ENCODE measurements at places on chromosomes 1 and 21.

DNA sequence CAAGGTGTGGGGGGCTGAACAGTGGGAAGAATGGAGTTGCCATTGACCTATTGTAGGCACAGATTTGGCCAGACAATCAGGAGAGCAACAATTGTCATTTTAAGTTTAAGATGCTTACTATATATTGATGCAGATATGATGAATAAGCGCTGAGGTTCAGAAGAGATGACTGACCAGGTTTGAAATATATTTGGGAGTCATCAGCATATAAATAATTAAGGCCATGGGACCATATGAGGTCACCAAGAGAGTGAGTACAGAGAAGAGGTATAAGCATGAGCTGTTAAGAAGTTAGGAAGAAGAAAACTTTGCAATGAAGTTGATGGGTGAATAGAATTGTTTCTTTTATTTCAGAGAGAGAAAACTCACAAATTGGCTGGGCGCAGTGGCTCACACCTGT is 4.5 kb upstream of the GADD45A start:
- no peaks in the 10 kb centered on the region for H3K27me3 ChIP-seq
- no peak overlapping the region for H3K27ac ChIP-seq
- no peak for DNase-seq

GRCh38 chr1:1093610-1093943 is 19.5 kb upstream of the RNF223 start:
- no peak for DNase-seq
- H3K36me3 ChIP-seq: no peaks in the 10 kb centered on the region
- no peak overlapping the region for H3K27ac ChIP-seq
- no peak overlapping the region for H3K4me3 ChIP-seq
- H3K4me1 ChIP-seq: no peaks in the 10 kb centered on the region
- H3K27me3 ChIP-seq: no peaks in the 10 kb centered on the region

DNA sequence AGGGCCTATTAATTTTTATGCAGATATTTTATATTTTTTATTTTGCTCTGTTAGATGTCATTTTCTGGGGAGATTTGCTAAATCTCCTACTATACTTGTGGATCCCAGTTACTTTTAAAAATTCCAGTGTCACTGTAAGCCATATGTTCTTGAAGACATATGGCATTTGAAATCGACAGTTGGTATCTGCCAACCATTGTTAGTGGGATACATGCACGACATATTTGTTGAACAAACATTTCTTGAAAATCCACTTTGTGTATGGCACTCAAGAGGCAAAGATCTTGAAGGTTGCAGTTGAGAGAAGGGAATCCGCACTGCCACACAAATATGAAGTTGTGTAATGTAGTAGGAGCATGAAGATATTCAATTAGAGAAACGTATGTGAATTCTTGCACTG is 287.7 kb downstream of the HHAT start:
- H3K4me1 ChIP-seq: no peaks in the 10 kb centered on the region
- H3K36me3 ChIP-seq: no peaks in the 10 kb centered on the region
- no peak overlapping the region for H3K27ac ChIP-seq
- no peak overlapping the region for H3K4me3 ChIP-seq
- no peak for DNase-seq
- no peaks in the 10 kb centered on the region for H3K27me3 ChIP-seq

DNA sequence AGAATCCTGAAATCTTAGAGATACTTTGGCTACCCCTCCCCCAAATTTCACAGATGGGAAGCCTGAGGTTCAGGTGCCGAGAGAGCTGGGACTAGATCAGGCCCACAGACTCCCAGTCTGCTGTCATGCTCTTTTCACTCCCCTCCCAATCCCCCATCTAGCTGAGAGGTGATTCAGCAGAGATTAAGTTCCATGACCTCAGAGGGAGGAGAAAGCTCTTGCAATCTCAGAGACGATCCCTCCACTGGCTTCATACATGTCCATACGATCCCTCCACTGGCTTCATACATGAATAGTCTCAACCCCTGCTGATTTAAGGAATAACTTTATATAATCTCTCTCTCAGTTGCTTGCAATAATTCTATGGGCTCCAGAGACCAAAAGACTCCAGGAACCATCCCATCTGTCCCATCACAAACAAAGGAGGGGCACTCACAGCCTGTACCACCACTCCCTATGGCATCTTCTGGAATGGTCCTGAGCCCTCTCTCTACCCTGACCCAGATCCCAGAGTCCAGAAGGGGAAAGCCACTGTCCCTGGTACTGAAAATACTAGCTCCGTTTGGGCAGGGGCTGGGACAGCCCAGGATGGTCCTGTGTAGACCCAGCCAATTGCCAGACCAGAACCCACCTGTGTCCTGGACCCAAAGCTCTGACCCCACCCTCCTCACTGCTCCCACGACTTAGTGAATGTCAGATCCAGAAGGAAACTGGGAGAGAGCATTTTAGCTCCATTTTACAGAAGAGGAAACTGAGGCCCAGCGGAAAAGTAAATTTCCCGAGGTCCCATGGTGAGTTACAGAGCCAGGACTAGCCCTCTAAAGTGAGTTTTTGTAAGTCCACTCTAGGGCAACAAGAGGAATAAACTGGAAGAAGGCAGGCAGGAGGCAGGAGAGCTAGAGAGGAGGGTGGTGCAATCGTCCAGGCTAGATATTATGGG is 27.1 kb downstream of the RIMS3 start:
- H3K4me1 ChIP-seq: no peaks in the 10 kb centered on the region
- no peak overlapping the region for H3K27ac ChIP-seq
- DNase-seq: no peak

- H3K27me3 ChIP-seq: no peaks in the 10 kb centered on the region
- DNase-seq: no peak
- peak overlapping the region; percentile 51 for H3K4me3 ChIP-seq
- H3K36me3 ChIP-seq: no peaks in the 10 kb centered on the region
- peak overlapping the region; percentile 99 for H3K27ac ChIP-seq
These were observed 722 bp upstream of the SLC19A2 start for GRCh38 chr1:169486281-169487051.

DNA sequence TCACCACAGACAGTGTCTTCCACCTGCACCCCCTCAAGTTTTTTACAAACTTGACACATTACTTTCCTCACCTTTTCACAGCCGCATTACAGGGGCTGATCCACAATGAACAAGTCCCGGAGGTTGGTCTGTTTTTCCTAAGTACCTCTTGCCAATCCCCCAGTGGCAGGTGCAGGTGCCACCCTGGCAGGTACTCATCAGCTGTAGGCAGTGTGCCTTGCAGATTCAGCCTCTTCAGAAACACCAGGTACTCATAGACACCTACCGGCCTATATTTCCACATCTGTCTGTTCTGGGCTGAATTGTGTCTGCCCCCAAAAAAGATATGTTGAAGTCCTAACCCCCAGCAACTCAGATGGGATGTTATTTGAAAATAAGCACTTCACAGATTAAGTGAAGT is 81.4 kb upstream of the CNIH3 start:
- no peaks in the 10 kb centered on the region for H3K4me1 ChIP-seq
- DNase-seq: no peak
- H3K36me3 ChIP-seq: no peaks in the 10 kb centered on the region
- no peak overlapping the region for H3K4me3 ChIP-seq

- no peak overlapping the region for H3K27ac ChIP-seq
- H3K27me3 ChIP-seq: no peaks in the 10 kb centered on the region
- H3K36me3 ChIP-seq: no peaks in the 10 kb centered on the region
- H3K4me1 ChIP-seq: no peaks in the 10 kb centered on the region
These were observed 27.8 kb downstream of the NTPCR start for GRCh38 chr1:232978091-232978634.

- DNase-seq: no peak
- no peak overlapping the region for H3K27ac ChIP-seq
- H3K4me3 ChIP-seq: no peak overlapping the region
- H3K36me3 ChIP-seq: no peaks in the 10 kb centered on the region
- no peaks in the 10 kb centered on the region for H3K27me3 ChIP-seq
These were observed 36.3 kb upstream of the RBM15 start for GRCh38 chr1:110302836-110303235.

DNA sequence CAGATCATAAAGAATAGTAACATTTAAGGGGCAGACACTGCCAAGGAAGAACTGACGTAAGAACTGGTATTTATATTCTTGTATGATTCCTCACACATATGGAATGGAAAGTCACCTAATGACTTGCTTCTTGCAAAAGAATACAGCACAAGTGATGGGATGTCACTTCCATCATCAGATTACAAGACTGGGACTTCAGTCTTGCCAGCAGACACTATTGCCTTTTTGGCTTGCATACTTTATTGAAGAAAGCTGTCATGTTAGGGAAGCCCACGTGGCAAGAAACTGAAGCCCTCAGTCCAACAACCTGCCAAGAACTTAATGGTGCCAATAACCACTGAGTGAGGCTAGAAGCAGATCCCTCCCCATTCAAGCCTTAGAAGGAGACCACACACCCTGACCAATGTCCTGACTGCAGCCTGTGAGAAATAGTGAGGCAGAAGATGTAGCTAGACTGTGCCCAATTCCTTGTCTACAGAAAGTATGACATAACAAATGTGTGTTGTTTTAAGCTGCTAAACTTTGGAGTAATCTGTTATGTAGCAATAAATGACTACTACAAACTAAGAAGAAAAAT is 12.0 kb downstream of the EGLN1 start:
- H3K36me3 ChIP-seq: no peaks in the 10 kb centered on the region
- H3K4me1 ChIP-seq: peaks cover 10% of the 10 kb centered on the region
- no peak overlapping the region for H3K27ac ChIP-seq
- H3K4me3 ChIP-seq: no peak overlapping the region
- no peak for DNase-seq
- H3K27me3 ChIP-seq: no peaks in the 10 kb centered on the region

- H3K27me3 ChIP-seq: no peaks in the 10 kb centered on the region
These were observed 1.1 kb downstream of the KCNH1 start for GRCh38 chr1:211132721-211133392.

DNA sequence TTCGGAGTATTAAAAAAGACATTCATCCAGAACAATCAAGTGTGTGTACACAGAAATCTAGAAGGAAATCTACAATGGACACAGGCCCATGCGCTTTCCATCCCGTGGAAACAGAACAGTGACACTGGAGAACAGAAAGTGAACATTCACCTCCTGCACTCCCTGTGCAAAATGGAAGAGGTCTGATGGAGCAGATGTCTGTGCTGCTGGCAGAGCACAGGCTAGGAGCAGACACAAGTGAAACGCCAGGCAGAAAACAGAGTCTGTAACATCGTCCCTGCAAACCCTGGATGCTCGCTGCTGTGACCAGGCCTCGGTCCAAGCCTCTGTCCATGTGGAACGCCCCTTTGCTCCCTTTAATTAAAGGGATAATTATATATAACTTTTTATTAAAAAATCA is 36.1 kb downstream of the SLC45A1 start:
- no peaks in the 10 kb centered on the region for H3K27me3 ChIP-seq
- no peaks in the 10 kb centered on the region for H3K36me3 ChIP-seq
- no peak overlapping the region for H3K27ac ChIP-seq
- H3K4me1 ChIP-seq: no peaks in the 10 kb centered on the region
- no peak overlapping the region for H3K4me3 ChIP-seq

GRCh38 chr1:56415258-56415657 is 164.1 kb downstream of the PLPP3 start:
- H3K27me3 ChIP-seq: no peaks in the 10 kb centered on the region
- H3K4me3 ChIP-seq: no peak overlapping the region
- no peak overlapping the region for H3K27ac ChIP-seq
- DNase-seq: no peak

DNA sequence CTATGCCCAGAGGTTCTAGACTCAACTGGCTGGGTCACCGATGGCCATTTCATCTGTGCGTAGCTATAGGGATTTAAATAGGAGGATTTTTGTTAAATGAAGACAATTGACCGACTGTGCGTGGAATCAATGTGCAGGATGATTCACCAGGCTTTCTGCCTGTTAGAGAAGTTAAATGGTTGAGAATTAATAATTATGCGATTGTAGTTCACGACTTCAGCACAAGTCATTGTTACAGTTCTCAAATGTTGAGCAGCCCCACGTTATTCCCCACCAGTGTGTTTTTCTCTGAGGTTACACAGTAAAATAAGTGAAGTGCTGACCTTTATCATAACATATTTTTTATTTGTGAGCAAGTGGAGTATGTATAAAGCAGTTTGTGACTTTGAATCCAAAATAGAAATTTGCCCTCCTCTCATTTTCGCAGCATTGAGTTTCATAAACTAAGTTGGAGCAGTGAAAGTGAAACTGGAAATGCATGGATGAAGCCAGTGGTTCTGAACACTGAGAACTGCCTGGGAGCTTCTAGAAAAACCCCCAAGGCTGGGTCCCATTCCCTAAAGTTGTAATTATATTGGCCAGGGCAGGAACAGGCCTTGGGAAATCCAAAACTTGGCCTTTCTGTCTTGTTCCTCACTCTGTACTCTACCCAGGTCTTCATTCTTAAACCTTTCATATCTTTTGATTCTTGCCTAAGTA is 102.6 kb downstream of the GALNT2 start:
- peaks cover 11% of the 10 kb centered on the region for H3K4me1 ChIP-seq
- peak overlapping the region; percentile 28 for H3K4me3 ChIP-seq
- no peaks in the 10 kb centered on the region for H3K36me3 ChIP-seq
- H3K27ac ChIP-seq: peak overlapping the region; percentile 41
- H3K27me3 ChIP-seq: no peaks in the 10 kb centered on the region

DNA sequence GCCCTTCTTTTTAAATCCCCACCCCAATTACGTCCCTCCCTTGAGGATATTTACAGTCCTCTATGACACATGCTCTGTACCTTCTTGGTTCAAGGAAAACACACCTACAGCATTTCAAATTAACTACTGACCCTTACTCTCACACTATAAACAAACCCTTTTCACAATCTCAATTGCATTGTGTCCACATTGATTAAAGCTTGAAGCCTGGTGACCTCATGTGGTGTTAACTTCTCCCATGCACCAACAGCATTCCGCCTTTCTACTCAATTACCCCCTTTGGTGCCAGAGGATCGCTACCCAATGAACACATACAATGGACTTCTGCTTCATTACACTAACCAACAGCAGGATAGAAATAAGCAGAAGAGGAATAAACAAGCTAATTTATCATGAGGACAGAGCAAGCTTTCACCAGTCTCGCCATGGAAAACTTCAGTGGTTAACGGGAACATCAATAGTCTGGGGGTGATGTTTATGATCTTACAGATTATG is 15.2 kb downstream of the WLS start:
- H3K36me3 ChIP-seq: no peaks in the 10 kb centered on the region
- H3K4me1 ChIP-seq: peaks cover 6% of the 10 kb centered on the region
- H3K27me3 ChIP-seq: no peaks in the 10 kb centered on the region
- no peak overlapping the region for H3K27ac ChIP-seq
- H3K4me3 ChIP-seq: no peak overlapping the region

DNA sequence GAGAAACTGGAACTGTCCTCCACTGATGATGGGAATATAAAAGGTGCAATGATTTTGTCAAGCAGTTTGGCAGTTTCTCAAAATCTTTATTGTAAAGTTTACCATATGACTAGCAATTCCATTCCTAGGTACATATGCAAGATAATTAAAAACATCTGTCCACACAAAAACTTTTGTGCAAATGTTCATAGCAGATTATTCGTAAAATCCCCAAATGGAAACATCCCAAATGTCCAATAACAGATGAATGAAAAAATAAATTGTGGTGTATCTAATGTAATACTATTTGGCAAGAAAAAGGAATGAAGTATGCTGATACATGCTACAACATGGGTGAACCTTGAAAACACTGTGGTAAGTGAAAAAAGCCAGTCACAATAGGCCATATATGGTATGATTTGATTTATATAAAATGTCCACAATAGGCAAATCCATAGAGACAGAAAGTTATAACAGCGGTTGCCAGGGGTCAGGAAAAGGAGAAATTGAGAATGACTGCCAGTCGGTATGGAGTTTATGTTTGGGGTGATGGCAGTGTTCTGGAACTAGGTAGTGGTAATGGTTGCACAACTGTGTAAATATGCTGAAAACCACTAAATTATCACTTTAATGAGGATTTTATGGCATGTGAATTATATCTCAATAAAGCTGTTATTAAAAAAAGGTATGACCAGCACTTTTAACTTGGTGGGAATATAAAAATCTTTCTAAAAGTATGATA is 81.7 kb upstream of the BEND5 start:
- DNase-seq: no peak
- H3K27me3 ChIP-seq: no peaks in the 10 kb centered on the region
- H3K36me3 ChIP-seq: no peaks in the 10 kb centered on the region
- no peak overlapping the region for H3K4me3 ChIP-seq
- H3K4me1 ChIP-seq: no peaks in the 10 kb centered on the region

All from aorta (tissue), 5 donors.